ENCODE measurements at places on chromosomes 3 and 15. TPM values are rescaled to one million over a fixed set of nuclear protein-coding genes. Genes with fewer than 3 reads are reported as not detected.

Gene PARL
- 60.0 TPM for polyA plus RNA-seq

Gene RETNLB
- polyA plus RNA-seq: not detected

Gene KCNMB2
- polyA plus RNA-seq: 25.2 TPM

Gene ARHGEF3
- polyA plus RNA-seq: 81.6 TPM

Gene CSPG5
- 1.2 TPM for polyA plus RNA-seq

Gene SELENOT
- 121 TPM for polyA plus RNA-seq

Gene PLIN1
- polyA plus RNA-seq: 1.4 TPM

Gene FSIP1
- 3.6 TPM for polyA plus RNA-seq

Gene RBMS3
- 15.4 TPM for polyA plus RNA-seq

Gene ALDH1L1
- 44.0 TPM for polyA plus RNA-seq

Gene CX3CR1
- 4.7 TPM for polyA plus RNA-seq

Gene GPR87
- not detected for polyA plus RNA-seq

Gene CPB1
- polyA plus RNA-seq: 0.90 TPM

Gene UROC1
- 0.15 TPM for polyA plus RNA-seq

Gene C3orf22
- polyA plus RNA-seq: 0.10 TPM

Gene MYO5C
- polyA plus RNA-seq: 32.7 TPM

Gene TKT
- 88.8 TPM for polyA plus RNA-seq

Gene OXTR
- 1.8 TPM for polyA plus RNA-seq

Gene RASGRP1
- polyA plus RNA-seq: 15.1 TPM

Gene TRMT10C
- polyA plus RNA-seq: 35.4 TPM

Gene STRA6
- 41.7 TPM for polyA plus RNA-seq

Gene PLA1A
- polyA plus RNA-seq: 7.3 TPM

Gene CCDC33
- 9.0 TPM for polyA plus RNA-seq

Gene ROBO2
- polyA plus RNA-seq: 106 TPM

Gene ACP3
- polyA plus RNA-seq: 86.3 TPM

Gene CFAP20DC
- polyA plus RNA-seq: 5.4 TPM

Measured in left kidney (tissue), 8 donors.